ENCODE measurements at places on chromosomes 11 and 22.

GRCh38 chr11:8809241-8809938 is 101.6 kb upstream of the AKIP1 start:
- no peak for DNase-seq

DNA sequence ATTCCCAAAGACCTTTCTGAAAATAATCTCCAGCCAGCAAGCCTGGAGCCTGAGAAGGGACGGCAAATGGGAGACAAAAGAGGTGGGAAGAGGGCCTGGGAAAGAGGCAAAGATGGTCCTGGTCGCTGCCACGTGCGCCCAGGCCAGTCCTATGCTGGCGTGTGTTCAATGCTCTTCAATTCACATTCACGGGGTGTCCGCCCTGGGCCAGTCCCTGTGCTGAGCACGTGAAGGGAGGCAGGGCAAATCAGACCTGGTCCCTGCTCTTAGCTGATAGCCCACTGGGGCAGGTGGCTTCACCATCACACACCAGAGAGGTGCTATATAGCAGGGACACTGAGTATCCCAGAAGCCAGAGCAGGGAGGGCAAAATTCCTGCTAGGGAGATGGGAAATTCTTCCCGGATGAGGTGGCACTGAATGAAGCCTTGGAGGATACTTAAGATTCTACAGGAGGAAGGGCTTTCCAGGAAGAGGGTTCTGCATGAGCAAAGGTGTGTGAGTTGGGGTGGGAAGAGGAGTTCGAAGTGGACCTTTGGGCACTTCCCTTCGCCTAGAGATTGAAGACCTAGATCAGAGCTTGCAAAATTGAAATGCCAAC is 148.2 kb downstream of the CHST1 start:
- DNase-seq, result no peak

GRCh38 chr11:132852361-132852760 is 679.9 kb downstream of the OPCML start:
- DNase-seq, result no peak

DNA sequence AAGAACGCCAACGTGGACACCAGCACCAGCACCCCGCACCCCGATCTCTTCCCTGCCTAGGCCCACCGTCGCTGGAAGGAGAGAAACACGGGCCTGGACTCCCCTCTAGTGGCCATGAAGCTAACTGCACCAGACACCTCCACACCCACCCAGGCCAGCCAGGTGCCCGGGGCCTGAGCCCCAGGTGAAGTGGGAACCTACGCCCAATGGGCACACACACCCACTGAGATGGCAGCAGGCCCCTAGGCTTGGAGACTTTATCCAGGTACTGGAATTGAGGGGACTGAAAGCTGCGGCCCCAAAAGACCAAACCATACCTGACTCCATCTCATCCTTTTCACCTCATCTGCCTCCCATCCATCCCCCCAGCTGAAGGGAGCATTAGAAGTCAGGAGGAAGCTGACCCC is 81.0 kb downstream of the BUD13 start:
- DNase-seq, result peak; percentile 61

GRCh38 chr11:12359761-12360160 is 17.6 kb upstream of the PARVA start:
- no peak for DNase-seq
